ENCODE measurements at places on chromosomes 11 and 22. TPM values are rescaled to one million over a fixed set of nuclear protein-coding genes. Genes with fewer than 3 reads are reported as not detected.

The RIMBP3B gene
- total RNA-seq = 0.29 TPM

The RASL10A gene
- total RNA-seq = 0.22 TPM

The TNNT3 gene
- not detected for total RNA-seq

The C11orf91 gene
- total RNA-seq = 1.2 TPM

The LRRC4C gene
- total RNA-seq = not detected

The OR51E2 gene
- not detected for total RNA-seq

The FXYD6 gene
- total RNA-seq = 0.55 TPM

The PIWIL4 gene
- total RNA-seq = 0.22 TPM

The PLA2G3 gene
- total RNA-seq = not detected

The TPBGL gene
- total RNA-seq = 0.17 TPM

Data from A549 treated with AZD2906 at 1 μM for 4 hours (cell line).